Activated CD4-positive, alpha-beta memory T cell treated with anti-CD3 and anti-CD28 coated beads for 36 hours (primary cell): ENCODE measurements at places on chromosomes 2 and 18. TPM values are rescaled to one million over a fixed set of nuclear protein-coding genes. Genes with fewer than 3 reads are reported as not detected.

GRCh38 chr18:58267493-58267892, 223.5 kb downstream of the NEDD4L start:
- no peak for DNase-seq

GRCh38 chr2:236626391-236627150, 56.9 kb downstream of the ACKR3 start:
- no peak for DNase-seq

The SLC8A1 gene
- 0.19 TPM for total RNA-seq

The CHRND gene
- total RNA-seq = not detected
